Thoracic aorta (tissue), 2 donors: ENCODE measurements at places on chromosomes 16 and 17. TPM values are rescaled to one million over a fixed set of nuclear protein-coding genes. Genes with fewer than 3 reads are reported as not detected.
A peak's percentile ranks its signal among the peaks of the same experiment; 100 is the strongest.

DNA sequence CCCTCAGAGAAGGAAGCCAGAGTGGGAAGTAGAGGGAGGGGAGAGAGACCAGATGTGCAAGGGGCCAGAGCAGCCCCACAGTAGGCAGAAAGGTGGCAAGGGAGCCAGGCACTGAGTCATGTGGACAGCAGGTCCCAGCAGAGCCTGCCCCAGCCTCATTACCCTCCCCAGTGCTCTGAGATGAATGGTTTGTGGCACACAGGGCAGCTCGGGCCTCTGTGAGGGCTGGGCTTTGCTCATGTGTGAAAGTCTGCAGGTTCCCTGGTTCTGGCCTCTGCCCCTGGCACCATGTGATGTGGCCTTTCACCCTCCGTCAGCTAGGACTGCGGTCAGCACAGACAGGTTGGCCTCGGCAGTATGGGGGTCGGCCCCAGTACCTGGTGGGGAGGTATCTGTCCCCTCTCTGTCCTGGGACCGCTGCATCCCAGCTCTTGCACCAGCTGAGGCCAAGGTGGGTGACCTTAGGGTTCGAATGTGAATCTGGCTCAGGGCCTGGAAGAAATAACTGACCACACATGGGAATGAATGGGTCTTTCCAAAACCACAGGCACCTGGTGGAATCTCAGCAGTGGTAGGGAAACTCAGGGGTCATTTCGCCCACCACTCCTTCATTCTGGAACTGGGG, 8.9 kb downstream of the LRRC75A start:
- no peaks in the 10 kb centered on the region for H3K36me3 ChIP-seq
- no peak overlapping the region for H3K27ac ChIP-seq
- H3K4me1 ChIP-seq: peaks cover 17% of the 10 kb centered on the region
- no peak for DNase-seq
- no peak overlapping the region for H3K4me3 ChIP-seq
- H3K27me3 ChIP-seq: no peaks in the 10 kb centered on the region

Gene FOXF1
- not detected for total RNA-seq

DNA sequence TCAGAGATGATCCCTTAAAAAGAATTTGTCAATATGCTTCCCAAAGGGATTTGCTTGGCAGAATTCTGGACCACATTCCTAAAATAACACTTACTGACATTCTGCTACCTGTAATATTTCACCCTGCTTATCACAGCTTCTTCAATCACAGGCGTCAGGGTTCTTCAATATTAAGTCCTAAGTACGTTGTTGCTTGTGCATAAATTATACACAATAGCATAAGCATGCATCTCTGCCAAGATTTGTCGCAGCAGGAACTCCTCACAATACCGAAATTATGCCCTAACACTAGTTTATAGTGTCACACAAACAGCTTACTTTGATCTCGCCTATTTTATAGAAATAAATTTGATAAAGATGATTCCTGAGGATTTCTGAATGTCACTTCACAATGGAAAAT, 48.9 kb downstream of the UBE2G1 start:
- no peaks in the 10 kb centered on the region for H3K36me3 ChIP-seq
- H3K27ac ChIP-seq: no peak overlapping the region
- no peaks in the 10 kb centered on the region for H3K27me3 ChIP-seq
- peaks cover 17% of the 10 kb centered on the region for H3K4me1 ChIP-seq
- DNase-seq: no peak

- H3K4me1 ChIP-seq: no peaks in the 10 kb centered on the region
- H3K27ac ChIP-seq: no peak overlapping the region
- no peaks in the 10 kb centered on the region for H3K36me3 ChIP-seq
- DNase-seq: no peak
- no peak overlapping the region for H3K4me3 ChIP-seq
- H3K27me3 ChIP-seq: no peaks in the 10 kb centered on the region
These were observed 27.7 kb upstream of the AKTIP start for GRCh38 chr16:53530741-53531140.

GRCh38 chr17:66949501-66949900, 15.0 kb upstream of the CACNG4 start:
- no peak for DNase-seq
- H3K4me3 ChIP-seq: no peak overlapping the region
- no peak overlapping the region for H3K27ac ChIP-seq
- H3K4me1 ChIP-seq: no peaks in the 10 kb centered on the region

DNA sequence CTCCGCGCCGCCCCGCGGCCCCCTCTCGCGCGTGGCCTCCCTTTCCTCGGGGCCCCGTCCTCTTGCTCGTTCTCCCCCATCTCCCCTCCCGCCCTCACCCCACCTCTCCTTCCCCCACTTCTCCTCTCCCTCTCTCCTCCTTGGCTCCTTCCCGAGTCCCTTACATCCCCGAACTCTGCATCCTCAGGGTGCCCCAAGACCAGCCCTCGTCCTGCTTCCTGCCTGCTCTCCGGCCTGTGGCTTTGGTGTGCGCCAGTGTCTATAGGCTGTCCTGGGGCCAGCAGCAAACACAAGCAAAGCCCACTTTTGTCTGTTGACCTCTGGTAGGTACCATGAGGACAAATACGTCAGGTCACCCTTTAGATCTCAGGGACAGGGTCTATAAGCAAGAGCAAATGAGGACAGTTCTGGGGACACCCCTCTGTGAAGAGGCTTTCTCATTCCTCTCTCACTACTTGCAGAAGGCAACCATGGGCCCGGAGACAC, 284 bp upstream of the COPZ2 start:
- H3K4me3 ChIP-seq: peak overlapping the region; percentile 74
- H3K27ac ChIP-seq: peak overlapping the region; percentile 64
- peaks cover 16% of the 10 kb centered on the region for H3K4me1 ChIP-seq
- H3K27me3 ChIP-seq: no peaks in the 10 kb centered on the region

DNA sequence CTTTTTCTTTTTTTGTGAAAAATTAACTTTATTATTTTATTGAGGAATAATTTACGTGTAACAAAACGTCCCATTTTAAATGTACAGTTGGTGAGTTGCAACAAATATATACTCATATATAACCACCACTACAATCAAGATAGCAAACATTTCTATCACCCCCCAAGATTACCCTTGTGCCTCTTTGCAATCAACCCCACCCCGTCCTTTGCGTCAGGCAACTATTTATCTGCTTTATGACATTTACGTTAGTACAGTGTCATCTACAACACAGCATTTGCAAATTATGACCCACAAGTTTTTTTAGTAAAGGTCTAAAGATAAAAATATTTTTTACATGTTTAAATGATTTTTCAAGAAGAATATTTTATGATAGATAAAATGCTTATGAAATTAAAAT, 485.6 kb upstream of the SOX9 start:
- H3K27ac ChIP-seq: no peak overlapping the region
- DNase-seq: no peak
- H3K27me3 ChIP-seq: no peaks in the 10 kb centered on the region

Gene CLDN9
- total RNA-seq: 1.5 TPM

Gene NRN1L
- not detected for total RNA-seq

GRCh38 chr16:17334096-17334495, 136.7 kb downstream of the XYLT1 start:
- no peaks in the 10 kb centered on the region for H3K36me3 ChIP-seq
- no peaks in the 10 kb centered on the region for H3K27me3 ChIP-seq
- peak; percentile 32 for DNase-seq
- H3K4me1 ChIP-seq: peaks cover 13% of the 10 kb centered on the region
- no peak overlapping the region for H3K27ac ChIP-seq
- H3K4me3 ChIP-seq: no peak overlapping the region

DNA sequence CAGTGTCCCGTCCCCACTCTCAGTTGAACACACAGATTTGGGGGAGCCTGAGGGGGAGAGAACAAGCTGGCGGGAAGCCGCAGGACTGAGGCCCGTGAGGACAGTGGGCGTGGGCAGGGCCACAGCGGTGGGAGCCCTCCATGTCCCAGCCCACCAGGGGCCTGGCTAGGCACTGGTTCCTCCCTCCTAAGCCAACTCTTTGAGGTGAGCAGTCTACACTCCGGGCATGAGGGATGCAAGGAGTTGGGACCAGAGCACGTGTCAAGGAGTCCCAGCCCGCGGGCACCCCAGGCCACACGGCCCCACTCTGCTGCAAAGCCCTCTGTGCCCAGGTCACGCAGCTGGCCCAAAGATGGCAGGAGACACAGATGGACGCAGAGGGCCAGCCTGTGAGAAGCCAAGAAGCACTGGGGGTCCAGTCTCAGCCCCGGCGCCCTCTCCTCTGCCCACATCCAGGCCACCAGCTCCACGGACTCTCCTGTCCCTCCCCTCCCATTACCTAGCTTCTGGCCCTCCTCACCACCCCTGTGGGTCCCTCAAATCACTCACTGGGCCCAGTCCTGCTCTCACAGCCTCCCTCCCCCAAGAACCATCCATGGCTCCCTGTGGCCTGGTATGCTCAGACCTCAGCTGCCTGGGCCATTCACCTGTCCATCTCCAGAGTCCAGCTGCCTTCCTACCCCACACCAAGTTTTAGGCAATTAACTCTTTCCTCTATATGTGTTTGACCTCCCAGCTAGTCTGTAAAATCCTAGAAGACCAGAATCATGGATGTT, 206.5 kb downstream of the RBFOX3 start:
- no peak overlapping the region for H3K27ac ChIP-seq
- no peak for DNase-seq
- peaks cover 14% of the 10 kb centered on the region for H3K27me3 ChIP-seq
- peaks cover 5% of the 10 kb centered on the region for H3K4me1 ChIP-seq

DNA sequence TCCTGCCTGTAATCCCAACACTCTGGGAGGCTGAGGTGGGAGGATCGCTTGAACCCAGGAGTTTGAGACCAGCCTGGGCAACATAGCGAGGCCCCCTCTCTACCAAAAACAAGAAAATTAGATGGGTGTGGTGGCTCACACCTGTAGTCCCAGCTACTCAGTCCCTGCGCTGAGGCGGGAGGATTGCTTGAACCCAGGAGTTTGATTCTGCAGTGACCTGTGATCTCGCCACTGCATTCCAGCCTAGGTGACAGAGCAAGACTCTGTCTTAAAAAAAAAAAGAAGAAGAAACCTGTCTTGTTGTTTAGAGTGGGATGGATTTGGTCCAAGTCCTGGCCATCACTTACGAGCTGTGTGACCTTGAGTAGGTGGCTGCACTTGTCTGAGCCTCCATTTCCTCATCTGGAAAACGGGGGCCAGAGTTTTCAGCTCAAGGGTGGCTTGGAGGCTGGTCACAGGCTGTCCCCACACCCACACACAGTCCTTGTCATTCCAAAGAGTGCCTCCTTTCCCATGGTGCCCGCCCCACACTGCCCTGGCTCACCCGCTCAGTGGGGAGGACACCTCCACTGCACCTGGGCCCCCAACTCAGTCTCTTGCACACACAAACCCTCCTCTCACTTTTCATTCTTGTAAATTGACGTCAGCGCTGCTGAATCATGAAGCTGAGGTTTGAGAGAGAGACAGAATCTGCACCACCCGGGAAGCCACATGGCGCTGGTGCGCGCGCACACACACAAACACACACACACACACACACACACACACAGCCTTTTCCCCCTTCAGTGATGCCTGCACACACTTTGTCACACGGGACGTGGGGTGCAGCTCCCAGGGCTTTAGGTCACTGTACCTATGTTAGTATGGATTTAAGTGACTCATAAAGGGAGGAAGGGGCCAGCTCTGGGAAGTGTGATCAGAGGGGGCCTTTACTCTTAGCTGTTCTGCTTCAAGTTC, 4.2 kb downstream of the SOCS1 start:
- H3K4me3 ChIP-seq: no peak overlapping the region
- DNase-seq: no peak
- no peaks in the 10 kb centered on the region for H3K27me3 ChIP-seq
- no peaks in the 10 kb centered on the region for H3K36me3 ChIP-seq
- H3K4me1 ChIP-seq: peaks cover 6% of the 10 kb centered on the region

GRCh38 chr17:9138161-9138717, 116.9 kb downstream of the NTN1 start:
- DNase-seq: no peak
- no peaks in the 10 kb centered on the region for H3K36me3 ChIP-seq
- H3K4me1 ChIP-seq: peaks cover 9% of the 10 kb centered on the region
- H3K27ac ChIP-seq: no peak overlapping the region
- H3K27me3 ChIP-seq: no peaks in the 10 kb centered on the region
- H3K4me3 ChIP-seq: no peak overlapping the region

DNA sequence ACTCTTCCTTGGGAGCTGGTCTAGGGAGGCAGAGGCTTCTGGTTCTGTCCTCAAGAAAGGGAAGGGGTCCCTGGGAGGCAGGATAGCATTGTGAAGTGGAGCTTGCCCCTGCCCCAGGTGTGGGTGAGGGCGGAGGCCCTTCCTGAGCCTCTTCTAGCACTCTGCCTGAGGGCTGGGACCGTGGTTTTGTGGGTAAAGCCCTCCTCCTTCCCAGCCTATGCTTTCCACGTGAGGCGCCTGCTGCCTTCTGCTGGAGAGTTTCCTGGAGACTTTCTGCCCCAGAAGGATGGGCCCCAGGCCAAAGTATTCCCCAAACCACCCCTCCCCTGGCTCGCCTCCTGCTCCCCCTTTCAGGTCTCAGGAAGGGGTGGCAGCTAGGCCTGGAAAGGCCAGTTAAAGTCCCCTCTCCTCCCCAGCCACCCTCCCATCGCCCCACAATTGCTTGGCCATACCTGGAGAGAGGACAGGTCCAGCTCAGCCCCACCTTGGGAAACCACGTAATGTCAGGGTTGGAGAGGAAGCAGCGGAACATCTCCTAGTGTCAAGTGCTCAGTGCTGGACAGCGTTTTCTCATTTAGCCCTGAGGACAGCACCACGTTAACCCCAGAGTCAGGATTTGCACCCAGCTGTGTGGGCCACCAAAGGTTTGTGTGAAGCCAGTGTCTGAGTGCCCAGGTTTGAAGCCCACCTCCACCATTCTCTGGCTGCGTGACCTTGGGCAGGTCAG, 5.6 kb downstream of the SBK1 start:
- H3K4me3 ChIP-seq: no peak overlapping the region
- H3K27ac ChIP-seq: no peak overlapping the region
- H3K27me3 ChIP-seq: no peaks in the 10 kb centered on the region
- H3K36me3 ChIP-seq: no peaks in the 10 kb centered on the region

Gene MYCBPAP
- total RNA-seq: 0.56 TPM

DNA sequence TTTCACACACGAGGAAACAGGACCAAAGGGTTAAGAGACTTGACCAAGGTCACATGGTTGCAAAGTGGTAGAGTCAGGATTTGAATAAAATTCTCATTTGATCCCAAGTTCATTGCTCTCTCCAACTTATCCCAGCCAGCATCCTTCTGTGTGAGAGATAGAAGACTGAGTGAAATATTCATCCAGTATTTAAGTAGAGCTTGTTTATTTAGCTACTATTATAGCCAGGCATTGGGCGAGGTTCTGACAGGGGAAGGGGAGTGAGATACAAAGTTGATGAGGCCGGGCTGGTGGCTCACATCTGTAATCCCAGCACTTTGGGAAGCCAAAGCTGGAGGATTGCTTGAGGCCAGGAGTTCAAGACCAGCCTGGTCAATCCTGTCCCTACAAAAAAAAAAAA, 4.4 kb downstream of the ITGAL start:
- no peak overlapping the region for H3K27ac ChIP-seq
- H3K27me3 ChIP-seq: no peaks in the 10 kb centered on the region
- no peak for DNase-seq
- no peak overlapping the region for H3K4me3 ChIP-seq
- no peaks in the 10 kb centered on the region for H3K36me3 ChIP-seq

DNA sequence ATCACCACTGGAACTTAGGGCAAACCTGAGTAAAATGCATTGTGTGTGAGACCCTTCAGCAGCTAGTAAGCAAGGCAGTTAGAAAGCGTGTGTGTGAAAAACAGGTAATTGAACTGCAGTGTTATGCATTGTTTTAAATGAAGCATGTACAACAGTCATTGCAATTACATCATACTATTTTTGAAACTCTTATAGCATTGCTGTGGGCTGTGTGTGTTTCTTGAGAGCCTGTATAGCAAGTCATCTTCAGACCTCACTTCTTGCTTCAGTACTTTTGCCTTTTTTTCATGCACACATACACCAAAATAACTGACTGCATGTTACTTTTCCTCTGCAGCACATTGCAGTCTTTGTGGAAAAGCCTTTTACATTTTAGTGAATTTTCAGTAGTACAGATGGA, 19.2 kb downstream of the PTRH2 start:
- H3K27me3 ChIP-seq: no peaks in the 10 kb centered on the region

Gene TMED6
- total RNA-seq: 1.5 TPM
